ENCODE measurements at places on chromosomes 7 and 10.

DNA sequence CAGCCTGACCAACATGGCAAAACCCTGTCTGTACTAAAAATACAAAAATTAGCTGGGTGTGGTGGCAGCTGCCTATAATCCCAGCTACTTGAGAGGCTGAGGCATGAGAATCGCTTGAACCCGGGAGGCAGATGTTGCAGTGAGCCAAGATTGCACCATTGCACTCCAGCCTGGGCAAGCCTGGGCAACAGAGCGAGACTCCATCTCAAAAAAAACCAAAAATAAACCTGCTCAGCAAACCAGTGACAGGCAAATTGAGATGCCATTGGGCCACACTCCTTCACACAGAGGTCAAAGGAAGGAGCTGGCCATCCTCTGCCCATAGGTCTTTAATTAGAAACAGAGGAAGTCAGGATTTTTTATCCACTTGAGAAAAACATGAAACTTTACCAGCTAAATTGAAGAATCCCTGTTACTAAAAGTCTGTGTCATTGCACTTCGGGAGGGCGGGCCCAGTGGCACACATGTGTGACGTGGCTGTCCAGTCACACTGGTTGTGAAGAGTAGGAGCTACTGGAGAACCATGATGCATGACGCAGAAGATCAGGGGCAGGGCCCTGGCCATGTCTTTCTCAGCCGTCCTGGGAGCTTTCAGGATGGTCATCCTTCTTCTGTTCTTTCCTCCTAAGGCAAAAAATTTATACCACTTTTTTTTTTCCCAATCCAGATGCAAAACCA is 118.3 kb upstream of the ZNF438 start:
- no peak for DNase-seq

DNA sequence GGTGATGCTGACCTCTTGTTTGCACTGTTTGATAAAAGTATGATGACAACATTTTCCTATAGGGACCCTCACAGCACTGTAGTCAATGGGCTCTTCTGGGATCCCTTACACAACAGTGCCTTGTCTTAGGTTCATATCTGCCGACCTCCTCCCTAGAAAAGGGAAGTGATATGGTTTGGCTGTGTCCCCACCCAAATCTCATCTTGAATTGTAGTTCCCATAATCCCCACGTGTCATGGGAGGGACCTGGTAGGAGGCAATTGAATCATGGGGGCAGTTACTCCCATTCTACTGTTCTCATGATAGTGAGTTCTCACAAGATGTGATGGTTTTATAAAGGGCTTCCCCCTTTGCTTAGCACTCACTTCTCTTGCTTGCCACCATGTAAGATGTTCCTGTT is 23.1 kb downstream of the ZC3HAV1 start:
- no peak for DNase-seq

DNA sequence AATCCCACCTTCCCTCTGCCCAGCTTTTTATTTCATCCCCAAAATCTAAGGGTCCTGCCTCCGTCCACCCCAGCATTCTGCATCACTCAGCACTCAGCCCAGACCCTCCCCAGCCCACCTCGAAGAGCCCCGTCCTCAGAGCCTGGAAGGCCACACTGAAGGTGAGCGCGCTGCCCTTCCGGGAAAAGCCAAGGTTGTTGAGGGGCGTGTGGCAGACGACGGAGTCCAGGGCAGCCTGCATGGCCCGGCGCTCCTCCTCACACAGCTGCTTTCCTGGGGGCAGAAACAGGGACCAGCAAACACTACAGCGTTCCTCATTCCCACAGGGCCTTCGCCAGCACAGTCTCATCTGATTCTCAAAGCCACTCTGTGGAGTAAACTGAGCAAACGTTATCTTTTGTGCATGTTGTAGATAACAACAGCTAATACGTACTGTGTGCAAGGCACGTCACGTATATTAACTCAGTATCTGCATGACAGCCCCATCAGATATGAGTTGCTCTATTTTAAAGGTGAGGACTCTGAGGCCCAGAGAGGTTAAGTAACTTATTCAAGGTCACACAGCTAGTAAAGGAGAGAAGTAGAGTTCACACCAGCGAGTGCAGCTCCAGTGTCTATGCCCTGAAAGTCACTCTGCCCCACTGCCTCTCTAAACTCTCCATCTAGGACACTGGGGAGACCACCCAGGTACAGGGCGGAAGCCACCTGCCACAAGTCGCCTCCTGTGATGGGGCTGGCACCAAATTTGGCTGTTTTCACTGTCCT is 2.8 kb downstream of the TRAPPC14 start:
- no peak for DNase-seq

DNA sequence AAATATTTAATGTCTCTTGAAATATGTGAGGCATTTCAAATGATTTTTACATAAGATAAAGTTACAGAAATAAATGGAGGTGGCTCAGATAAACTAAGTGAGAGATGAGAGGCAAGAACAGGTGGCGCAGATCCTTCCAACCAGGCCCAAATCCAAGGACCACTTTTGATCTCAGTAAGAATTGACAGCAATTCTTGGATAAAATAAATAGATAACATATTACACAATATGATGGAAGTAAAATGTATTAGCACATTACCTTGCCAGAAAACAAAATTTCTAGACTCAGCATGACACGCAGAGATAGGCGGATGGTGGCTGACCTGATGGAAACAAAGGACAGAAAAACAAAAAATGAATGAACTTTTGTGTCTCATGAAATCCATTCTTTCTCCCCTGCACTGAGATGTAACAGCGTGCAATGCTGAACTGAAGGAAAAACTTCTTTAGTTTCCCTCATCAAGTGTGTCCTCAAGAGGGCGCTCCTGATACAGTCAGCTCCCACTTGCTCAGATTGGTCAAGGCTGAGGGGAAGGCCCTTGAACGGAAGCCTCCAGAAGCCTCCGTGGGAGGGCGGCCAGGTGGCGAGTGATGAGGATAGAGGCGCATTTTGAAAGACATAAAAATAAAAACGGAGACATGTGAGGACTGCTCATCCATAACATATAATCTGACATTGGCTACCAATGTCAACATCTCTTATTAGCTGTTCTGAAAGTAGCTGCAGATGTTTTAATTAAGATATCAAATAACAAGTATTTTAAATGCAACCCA is 62.8 kb upstream of the GSDME start:
- peak; percentile 87 for DNase-seq

GRCh38 chr7:7883394-7883793 is 85.2 kb upstream of the GLCCI1 start:
- peak; percentile 22 for DNase-seq

- peak; percentile 44 for DNase-seq
Measured at GRCh38 chr7:124152859-124153692, 120.2 kb upstream of the TMEM229A start.

DNA sequence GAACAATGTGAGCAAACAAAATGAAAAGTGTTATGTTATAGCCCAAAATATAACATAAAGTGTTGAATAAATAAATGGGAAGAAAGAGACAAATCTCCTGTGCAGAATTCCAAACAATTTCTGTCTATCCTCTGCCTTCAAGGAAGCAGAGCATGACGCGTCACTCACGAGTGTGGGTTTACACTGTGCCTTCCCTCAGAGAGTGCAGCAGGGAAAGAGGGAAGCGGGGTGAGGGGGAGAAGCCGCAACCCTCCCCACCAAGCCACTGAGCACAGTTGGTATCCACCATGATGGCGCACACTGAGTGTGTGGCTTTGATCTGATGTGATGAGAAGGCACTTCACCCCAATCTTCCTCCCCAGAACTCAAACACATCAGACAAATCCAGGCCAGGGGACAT is 74.8 kb downstream of the PTPRN2 start:
- DNase-seq = no peak

DNA sequence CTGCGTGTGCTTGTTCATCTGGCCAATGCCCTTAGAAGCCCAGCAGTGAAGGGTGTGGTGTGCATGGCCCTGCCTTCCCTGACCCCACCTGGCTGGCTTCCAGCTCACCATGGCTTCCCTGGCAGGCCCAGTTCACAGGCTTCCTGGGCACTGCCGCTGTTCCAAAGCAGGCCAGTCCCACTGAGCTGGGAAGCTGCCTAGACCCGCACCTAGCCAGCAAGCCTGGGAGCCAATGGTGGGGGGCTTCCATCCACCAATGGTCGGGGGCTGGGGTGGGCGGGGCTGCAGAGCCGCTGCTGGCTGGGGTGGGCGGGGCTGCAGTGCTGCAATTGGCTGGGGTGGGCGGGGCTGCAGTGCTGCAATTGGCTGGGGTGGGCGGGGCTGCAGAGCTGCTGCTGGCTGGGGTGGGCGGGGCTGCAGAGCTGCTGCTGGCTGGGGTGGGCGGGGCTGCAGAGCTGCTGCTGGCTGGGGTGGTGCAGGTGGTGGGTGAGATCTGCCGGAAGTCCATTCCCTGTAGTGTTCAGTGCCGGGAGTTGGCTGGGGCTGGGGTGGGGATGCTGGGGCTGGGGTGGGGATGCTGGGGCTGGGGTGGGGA is 12.4 kb downstream of the CALY start:
- DNase-seq = peak; percentile 92

DNA sequence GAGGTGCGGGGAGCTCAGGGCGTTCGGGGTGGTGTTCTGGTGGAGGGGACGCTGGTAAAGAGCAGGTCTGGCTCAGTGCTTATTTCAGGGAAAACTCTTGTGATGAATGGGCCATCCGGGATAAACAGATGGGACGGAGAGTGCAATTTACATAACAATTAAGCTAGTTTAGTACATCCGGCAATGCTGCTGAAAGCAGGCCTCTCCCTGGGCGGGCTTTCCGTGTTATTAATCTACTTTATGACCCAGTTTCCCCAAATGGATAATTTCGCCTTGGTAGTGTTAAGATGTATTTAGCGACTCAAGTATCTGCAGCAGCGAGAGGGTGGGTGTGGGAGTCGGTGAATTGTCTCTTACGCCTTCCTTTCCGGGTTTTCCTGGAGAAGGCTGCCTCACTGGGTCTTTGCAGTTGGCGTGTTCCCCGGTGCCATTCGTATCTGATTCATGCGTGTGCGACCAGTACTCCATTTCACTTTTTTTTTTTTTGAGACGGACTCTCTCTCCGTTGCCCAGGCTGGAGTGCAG is 25.2 kb downstream of the FOXK1 start:
- DNase-seq = no peak

DNA sequence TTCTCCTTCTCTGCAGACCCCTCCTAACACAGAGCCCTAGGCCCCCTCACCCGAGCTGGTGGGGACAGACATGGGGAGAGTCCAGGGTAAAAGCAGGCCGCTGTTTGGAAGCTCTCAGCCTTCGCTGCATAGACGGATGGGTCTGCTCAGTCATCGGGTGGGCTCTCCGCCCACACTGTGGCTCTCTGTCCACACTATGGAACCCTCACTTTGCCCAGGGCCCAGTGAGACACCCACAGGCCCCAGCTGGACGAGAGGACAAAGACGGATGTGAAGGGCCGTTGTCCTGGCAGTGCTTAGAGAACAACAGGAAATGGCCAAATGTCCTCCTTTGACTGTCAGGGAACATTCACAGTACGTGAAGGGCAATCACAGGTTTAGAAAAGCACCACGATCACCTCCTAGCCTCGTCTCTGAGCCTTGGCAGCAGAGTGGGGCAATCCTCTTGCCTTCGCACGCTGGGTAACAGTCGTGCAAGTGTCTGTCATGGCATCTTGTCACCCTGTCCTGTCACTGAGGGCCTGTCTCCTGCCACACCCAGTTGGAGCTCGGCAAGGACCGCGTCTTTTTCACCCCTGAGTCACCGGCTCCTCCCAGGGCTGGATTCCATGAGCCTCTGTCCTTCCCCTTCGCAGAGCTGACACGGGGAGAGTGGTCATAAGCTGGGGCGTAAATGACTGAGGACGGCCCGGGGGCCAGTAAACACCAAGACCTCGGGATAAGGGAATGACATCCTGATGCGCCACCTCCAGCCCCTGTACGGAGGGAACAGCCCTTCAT is 80.6 kb downstream of the PRKAG2 start:
- DNase-seq = no peak

DNA sequence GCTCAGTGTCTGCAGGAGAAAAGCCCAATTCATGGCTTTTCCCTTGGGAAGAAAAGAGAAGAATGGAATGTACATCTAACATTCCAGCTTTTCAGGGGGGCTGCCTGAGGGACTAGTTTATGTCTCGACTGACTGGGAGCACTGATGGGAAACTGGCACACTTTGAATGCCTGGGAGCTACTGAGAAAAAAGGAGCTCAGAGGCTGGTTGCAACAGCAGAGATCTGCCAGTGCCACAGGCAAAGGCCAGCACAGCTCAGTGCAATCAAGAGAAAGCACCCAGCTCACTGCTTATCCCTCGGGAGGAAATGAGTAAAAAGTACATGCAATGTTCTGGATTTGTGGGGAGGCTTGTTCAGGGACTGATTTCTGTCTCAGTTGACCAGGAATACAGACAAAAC is 226.2 kb downstream of the COBL start:
- DNase-seq = no peak

DNA sequence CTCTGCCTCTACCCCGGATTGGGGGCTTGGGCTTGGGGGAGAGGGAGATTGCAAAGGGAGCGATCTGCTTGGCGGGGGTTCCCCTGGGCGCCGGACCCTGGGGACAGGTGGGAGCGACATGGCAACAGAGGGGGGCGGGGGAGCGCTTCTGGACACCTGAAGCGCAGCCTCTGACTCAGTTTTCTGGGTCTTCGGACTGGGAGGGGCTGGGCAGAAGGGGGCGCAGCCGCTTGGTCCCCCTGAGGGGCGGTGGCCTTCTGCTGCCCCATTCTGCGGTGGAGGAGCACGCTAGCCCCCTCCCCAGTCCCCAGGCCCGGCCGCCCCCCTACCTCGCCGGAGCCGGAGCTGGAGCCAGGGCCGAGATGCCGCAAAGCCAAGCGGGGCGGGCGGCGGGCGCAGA is 380 bp downstream of the NAT16 start:
- no peak for DNase-seq

- peak; percentile 53 for DNase-seq
Measured at GRCh38 chr7:28573651-28574301, 161.5 kb downstream of the CREB5 start.

DNA sequence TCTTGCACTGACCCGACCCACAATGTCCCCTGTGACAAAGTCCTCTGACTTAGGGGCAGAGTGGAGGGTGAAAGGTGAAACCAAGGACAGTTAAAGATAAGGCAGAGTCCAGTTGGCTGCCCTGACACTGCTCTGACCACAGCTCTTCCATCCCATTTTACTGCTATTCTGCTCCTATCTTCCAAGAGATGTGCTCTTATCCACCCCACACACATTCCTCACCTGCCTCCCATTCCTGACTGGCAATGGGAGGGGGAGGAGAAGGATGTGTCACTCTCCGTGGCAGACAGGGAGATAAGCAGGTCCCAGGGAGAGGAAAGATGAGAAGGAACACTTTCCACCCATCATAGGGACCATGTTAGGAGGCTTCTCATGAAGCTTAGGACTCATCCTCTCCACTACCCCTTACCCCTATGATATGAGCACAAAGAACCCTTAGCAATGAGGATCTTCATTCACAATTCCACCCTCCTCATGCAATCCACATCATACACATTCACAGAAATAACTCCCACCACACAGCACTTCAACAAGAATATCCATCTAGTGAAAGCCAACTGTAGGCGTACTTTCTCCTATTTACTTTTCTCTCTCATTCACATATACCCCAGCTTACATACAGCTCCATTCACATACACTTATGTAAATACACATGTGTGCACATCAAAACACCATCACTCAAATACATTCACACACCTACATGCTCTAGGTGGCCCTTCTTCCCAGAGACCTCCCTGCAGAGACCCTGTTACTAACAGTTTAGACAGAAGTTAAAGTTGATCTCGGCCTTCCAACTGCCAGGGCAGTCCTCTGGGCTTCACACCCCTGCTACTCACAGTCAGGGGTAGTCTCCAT is 6.6 kb downstream of the SYNPO2L start:
- DNase-seq = no peak
